ENCODE measurements at places on chromosomes 2 and 18.

GRCh38 chr2:1421731-1422130 lies 8.5 kb downstream of the TPO start:
- no peak for DNase-seq

DNA sequence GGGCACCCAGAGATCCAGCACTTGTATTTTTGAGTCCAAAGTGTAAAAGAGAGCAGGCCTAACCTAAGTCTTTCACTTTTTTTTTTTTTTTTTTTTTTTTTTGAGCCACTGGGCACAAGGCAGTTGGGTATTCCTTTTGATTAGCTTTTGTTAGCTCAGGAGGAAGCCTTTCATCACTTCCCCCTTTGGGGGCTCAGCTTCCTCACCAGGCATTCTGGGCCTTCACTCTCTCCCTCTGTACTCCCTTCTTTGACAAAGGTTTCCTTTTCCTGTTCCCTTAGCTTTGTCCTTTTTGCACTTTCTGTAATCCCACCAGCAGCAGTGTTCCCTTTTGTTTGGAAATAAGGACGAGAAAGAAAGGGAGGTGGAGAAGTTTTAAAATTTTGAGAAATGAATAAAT lies 88.2 kb downstream of the PKP4 start:
- no peak for DNase-seq

GRCh38 chr2:72898585-72898906 lies 11.3 kb downstream of the SPR start:
- no peak for DNase-seq

DNA sequence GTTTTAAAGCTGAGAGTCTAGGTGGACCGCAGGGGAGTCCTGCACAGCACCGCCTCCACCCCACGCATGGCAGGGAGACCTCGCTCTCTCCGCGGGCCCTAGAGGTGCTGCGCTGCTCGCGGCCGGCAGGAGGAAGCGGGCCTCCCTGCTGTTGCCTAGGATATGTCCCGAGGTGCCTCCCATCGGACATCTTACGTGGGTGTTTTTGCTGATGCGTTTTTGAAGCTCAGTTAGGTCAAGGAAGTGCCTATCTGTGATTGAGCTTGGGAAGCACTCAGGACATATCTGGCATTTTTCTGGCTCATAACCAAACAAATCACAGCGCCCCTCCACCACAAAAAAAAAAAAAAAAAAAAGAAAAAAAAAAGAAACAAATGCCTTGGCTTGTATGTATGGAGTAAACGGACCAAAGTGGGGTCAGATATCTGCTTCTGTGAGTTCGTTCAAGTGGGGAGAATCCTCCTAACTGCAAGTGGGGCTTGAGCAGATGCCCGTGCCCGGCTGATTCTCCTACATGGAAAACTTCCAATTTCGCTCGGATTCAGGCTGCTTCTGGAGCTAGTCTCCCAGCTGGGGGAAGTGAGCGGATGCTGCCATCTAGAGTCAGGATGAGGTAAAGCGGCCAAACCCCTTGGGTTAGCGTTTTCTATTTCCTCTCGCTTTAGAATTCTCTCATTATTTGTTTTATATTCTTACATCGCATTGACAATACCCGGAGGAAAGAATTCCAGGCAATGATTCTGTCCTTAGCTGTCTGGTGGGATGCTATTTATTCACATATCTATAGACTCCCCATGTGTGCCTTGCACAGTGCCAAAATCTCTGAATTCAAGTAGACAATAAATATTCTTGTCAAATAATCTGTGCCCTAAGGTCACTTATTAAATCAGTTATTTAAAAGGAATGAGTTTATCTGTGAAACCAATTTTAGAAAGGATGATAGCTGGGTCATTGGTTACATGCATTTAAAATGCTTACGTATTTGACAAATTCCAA lies 95.3 kb downstream of the CD8B2 start:
- peak; percentile 56 for DNase-seq

GRCh38 chr2:7419814-7420311 lies 502.7 kb downstream of the RNF144A start:
- DNase-seq, result no peak

GRCh38 chr2:9697909-9698308 lies 67.1 kb upstream of the YWHAQ start:
- DNase-seq, result no peak

DNA sequence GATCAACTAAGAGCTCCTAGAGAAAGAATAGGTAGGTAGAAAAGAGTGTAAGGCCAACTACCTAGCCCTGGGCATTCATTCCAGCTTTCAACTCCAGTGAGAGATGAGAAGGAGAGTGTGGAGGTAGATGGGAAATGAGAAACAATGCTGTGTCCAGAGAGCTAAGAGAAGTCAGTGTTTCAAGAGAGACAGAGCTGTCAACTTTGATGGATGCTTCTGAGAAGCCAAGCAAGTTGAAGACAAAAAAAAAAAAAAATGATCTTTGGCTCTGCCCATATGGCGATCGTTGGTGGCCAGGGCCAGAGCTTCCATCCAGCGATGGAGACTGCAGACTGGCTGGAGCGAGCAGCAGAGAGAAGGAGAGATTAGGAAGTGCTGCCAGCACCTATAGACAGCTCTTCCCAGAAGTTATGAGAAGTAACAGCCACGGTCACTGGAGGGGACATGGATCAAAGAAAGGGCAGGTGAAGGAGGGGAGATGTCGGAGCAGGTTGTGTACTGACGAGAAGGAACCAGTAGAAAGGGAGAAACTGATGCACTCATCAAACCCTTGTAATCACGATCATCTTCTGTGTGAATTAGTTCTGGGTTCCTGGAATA lies 112.4 kb upstream of the PPP1CB start:
- DNase-seq, result no peak

DNA sequence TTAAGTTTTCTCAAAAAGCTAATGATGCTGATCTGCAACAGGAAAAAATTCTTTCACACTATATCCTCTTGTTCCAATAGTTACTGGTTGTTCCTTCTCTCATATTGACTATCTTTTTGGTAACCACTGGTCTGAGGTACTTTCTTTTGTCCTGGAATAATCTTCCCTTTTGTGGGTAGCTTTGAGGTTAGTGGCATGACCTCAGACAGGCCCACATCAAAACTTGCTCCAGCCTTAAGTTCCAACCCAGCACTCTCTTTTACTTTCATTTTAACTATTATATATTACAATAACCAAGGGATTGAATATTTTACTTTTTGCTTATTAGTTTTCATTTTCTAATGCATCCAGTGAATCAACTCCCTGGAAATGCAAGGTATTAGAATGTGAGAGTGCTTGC lies 9.5 kb downstream of the REG1A start:
- no peak for DNase-seq

DNA sequence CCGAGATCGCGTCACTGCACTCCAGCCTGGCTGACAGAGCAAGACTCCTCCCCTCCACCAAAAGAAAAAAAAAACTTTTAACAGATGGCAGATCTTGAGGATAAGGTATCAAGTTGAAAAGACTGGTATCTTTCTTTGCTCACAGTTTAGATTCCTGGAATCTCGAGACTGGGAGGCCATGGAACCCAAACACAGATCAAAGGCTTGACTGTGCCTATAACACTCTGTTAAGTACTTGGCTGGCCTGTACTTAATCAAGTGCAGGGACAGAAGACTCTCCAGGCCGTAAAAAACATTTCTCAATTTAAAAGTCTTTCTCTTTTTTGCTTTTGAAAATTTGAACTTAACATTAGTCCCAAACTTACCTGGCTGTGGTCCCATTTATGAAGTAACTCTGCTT lies 107.1 kb upstream of the ZNF516 start:
- no peak for DNase-seq

GRCh38 chr2:101473911-101474701 lies 806 bp downstream of the RFX8 start:
- no peak for DNase-seq

GRCh38 chr18:11944252-11944651 lies 36.1 kb upstream of the MPPE1 start:
- DNase-seq, result no peak

DNA sequence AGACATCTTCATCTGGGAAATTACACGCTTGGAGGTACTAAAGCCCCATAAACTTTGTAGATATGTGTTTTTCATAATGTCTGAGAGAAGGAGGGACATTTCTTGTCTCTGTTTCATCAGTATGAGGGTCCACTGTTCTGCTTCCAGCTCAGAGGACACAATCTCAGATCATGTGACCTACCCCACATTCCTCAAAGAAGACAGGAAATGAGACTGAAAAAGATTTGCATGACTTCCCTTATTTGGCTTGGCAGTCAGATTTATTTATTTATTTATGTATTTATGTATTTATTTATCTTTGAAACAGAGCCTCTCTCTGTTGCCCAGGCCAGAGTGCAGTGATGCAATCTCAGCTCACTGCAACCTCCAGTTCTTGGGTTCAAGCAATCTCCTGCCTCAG lies 463.7 kb upstream of the RGPD4 start:
- DNase-seq, result no peak

DNA sequence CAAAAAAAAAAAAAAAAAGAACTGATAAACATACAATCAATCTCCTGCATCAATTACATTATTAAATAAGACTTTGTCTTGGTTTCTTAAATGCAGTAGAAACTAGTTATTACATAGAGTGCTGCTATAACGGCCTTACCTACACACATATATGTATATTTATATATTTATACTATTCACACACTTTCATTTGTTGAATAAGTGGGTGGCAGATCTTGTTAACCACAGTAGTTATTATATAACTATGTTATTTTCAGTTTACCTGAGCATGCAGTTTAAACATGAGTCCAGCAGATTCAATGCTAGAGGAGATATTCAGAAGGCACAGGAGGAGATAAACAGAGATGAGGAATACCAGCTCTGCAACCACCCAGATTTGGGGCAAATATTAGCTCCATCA lies 81.5 kb upstream of the CD226 start:
- DNase-seq, result no peak

- DNase-seq, result no peak
Observed at GRCh38 chr2:56053679-56054078, 130.1 kb upstream of the EFEMP1 start.

- DNase-seq, result no peak
Observed at GRCh38 chr18:22286585-22286984, 117.2 kb downstream of the GATA6 start.

DNA sequence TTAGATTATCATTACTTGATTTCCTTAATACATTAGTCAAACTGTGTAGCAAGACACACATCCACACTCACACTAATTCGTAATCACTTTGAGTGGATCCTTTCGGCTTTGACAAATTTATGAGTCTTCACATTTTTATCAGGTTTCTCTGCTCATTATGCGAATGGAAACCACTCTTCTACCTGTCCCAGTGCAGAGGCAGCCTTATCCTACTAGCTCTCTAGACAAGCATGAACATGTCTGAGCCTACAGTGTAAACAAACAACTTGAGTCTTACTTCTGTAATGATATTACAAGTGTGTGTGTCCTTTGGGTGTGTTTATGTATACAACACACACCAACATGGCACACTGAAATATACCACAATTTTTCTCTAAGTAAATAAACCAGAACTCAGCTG lies 361.9 kb upstream of the CHST9 start:
- no peak for DNase-seq

DNA sequence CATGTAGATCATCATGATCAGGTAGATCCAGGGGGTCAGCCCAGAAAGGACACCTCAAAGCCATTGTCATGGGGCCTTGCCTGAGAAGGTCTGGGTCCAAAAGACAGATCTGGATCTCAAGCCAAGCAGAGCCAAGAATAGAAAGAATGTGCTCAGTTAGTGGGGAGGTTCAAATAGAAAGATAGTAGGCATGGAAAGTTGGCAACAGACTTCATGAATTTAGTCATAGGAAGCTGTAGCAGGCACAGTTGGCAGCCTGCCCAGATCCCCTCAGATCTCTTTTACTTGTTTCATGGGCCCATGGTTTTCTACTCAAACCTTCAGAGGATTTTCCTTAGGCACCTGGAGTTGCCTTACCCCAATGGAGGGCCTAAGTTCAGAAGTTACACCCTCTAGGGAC lies 767.0 kb downstream of the SLC4A3 start:
- peak; percentile 24 for DNase-seq

- DNase-seq, result no peak
Observed at GRCh38 chr2:230893841-230894781, 29.4 kb downstream of the ITM2C start.

DNA sequence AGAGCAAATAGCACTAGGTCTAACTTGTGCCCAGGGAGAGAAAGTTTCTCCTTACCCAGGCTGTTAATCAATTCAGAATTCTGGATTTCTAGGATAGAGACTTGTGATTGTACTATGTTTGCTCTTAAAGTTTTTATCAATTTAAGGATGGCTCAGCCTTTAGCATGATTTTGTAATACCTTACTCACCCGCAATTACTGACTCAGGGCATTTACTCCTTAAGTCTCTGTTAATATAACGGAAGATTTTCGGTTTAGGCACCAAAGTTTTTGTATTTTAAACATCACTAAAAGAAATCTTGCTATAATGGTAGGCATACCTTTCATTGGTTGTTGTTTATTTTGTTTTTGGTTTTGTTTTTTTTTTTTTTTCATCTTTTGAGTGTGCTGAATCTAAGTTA lies 358.2 kb downstream of the RBM43 start:
- no peak for DNase-seq

- no peak for DNase-seq
Observed at GRCh38 chr2:77538031-77538430, 15.9 kb upstream of the LRRTM4 start.

- DNase-seq, result no peak
Observed at GRCh38 chr18:44497757-44498490, 182.8 kb upstream of the SETBP1 start.

DNA sequence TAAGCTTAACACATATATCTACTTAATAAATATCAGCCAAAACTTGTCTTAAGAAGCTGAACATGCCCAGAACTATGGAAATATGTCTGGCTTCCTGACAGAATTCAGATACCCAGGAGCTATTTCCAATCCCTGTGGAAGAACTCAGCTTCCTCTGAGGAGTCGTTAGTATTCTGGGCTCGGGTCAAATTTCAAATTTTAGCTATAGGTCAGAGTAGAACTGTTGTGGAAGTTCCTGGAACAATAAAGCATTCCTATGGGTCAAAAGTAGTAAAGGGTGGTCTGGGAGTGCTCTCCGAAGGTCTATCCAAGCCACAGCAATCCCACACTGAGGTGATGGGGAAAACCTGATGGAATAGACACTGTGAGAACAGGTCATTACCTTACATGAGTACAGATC lies 342.7 kb upstream of the CHST9 start:
- DNase-seq, result no peak

DNA sequence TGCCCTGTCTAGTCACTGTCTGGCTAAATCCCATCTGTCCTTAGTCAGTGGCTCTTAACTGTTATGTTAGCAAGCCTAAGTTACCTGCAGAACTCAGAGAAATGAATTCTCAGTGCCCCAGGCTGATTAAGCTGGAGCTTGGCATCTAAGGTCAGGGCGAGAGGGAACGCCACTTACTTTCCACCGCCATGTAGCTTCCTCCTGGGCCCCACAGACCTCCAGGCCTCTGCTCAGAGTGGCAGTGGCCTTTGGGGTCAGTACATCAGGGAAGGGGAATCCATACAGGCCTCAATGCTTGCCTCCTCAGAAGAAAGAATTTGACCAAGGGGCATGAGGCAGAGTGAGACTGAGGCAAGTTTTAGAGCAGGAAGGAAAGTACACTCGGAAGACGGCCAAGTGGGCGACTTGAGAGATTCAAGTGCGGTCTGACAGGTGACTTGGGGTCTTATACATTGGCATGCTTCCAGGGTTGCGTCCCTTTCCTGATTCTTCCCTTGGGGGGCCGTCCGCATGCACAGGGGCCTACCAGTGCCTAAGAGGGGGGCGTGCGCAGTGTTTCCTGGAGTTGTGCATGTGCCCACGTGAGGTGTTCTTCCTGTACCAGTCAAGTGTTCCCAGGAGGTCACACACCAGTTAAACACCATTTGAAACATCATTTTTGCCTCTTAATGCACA lies 64.1 kb downstream of the EMILIN2 start:
- DNase-seq, result no peak

- DNase-seq, result no peak
Observed at GRCh38 chr2:171044416-171044815, 115.4 kb downstream of the GORASP2 start.

- DNase-seq, result no peak
Observed at GRCh38 chr2:23801396-23801795, 125.5 kb downstream of the ATAD2B start.
